ENCODE measurements at places on chromosomes 6 and 20.

GRCh38 chr6:85669735-85670194 is 27.1 kb upstream of the SYNCRIP start:
- DNase-seq: no peak

- DNase-seq: no peak
Measured at GRCh38 chr20:14700639-14700960, 363.2 kb upstream of the FLRT3 start.

GRCh38 chr6:11714116-11714797 is 64.3 kb downstream of the ADTRP start:
- no peak for DNase-seq

DNA sequence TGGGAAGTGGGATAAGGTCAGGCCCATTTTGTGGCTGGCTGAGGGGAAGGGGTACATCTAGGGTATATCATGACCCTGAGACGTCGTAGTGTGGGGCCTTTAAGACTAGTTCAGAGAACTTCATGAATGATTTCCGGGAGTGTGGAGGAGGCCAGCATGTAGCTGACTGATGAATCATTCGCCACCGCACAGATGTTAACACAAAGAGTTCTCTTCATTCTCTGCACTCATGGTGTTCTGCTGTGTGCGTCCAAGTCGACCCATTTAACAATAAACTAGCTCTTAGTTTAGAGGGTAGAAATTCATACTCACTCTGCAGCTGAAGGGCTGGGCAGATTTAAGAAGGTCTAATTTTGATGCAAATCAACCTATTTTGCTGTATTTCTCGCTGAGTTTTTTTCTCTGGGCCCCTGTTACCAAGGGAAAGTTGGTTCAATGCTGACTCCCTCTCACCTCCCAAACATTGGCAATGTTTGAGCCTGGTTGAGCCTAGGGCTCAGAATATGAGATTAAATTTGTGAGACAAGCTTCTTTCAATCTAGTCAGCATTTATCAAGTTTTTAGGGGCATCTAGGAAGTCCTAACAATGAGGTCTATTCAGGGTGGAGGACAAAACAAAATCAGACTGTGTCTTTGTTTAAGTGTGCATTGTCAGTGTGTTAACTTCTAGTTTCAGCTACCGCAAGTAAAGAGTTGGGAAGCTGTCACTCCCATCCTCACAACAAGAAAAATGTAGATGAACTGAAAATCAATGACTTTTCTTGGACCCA is 106.8 kb upstream of the CBLN4 start:
- DNase-seq: no peak

DNA sequence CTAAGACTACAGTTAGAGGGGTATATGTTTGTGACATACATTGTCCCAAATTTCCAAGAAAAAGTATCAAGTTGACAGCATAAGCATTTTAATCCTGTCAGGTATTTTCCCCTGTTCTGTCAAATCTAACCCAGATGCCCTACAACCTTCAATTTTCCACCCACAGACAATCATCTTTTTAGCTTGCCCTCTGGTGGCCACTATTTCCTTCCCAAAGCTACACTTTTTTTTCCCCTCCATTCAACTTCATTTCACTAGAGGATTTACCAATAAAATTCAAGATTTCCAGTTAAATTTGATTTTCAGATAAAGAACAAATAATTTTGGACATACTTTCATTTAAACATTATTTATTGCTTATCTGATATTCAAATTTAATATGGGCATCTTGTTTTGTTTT is 286.6 kb downstream of the TENT5A start:
- peak; percentile 4 for DNase-seq

DNA sequence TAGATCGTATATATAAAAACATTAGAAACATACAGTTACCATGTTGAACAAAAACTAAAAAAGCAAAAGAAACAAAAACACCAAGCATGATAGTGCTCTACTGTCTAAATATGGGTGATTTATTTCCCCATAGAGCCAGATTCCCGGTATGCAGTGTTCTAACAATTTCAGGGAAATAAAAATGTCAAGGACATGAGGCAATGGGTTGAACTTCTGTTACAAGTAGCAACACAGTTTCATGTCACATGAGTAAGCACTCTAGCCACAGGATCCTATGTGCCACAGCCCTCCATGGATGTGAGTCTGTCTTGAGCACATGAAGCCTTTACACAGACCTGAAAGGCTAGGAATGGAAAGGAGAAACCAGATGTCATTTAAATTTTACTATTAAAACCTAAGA is 96.0 kb downstream of the MAP3K5 start:
- no peak for DNase-seq

GRCh38 chr20:20638878-20639277 is 73.6 kb downstream of the RALGAPA2 start:
- peak; percentile 7 for DNase-seq

DNA sequence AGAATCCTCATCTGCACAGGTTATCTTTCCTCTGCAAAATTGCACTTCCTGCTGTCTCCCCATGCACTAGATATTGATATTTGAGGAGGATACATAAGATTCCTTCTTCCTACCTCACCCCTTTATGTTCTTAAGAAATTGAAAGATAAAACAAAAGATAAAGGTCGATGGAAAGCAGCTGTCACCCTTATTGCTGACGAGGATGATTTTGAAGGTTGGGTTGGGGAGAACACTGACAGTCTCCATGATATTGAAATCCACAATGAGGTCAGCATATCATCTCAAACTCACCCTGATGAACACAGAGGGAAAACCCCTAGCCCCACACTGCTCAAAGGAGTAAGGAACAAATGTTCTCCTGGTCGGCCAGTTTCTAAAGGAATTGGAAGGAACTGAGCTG is 110.6 kb upstream of the FUT9 start:
- DNase-seq: no peak

- DNase-seq: no peak
Measured at GRCh38 chr6:153045271-153045670, 42.8 kb upstream of the MTRF1L start.

- DNase-seq: no peak
Measured at GRCh38 chr6:43964659-43965570, 162.3 kb downstream of the MRPL14 start.

DNA sequence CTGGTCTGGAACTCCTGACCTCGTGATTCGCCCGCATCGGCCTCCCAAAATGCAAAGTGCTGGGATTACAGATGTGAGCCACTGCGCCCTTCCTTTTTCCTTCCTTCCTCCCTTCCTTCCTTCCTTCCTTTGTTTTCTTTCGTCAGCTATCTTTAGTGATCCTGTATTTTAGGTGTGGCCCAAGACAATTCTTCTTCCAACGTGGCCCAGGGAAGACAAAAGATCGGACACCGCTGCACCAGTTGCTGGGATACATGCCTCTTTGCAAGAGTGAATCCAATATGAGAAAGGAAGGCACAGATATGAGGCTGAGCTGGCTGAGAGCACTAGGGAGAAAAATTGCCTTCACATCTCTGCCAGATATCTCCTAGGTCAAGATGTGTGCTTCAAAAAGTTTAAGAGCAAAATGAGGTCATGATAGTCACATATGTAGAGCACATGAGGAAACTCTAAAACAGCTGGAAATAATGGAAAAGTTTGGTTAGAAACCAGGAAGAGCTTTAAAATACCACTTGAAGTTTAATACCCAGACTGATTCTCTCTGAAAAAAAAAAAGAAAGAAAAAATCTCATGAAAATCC is 41.8 kb downstream of the OR2B2 start:
- DNase-seq: peak; percentile 70

GRCh38 chr6:20119485-20119884 is 92.8 kb downstream of the MBOAT1 start:
- DNase-seq: no peak

DNA sequence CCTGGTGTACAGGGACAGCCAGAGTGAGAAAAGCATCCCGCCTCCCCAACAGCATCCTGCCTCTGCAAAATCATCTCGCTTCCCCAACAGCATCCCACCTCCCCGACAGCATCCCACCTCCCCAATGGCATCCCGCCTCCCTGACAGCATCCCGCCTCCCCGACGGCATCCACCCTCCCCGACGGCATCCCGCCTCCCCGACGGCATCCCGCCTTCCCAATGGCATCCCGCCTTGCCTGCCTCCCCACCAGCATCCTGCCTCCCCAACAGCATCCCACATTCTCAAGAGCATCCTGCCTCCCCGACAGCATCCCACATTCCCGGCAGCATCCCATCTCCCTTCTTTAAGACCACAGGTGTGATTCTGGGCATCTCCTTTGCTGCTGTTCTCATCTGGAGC is 46.0 kb upstream of the NXT1 start:
- no peak for DNase-seq

GRCh38 chr6:121344539-121344938 is 10.3 kb upstream of the TBC1D32 start:
- DNase-seq: peak; percentile 53

GRCh38 chr20:47093320-47093966 is 198.8 kb downstream of the EYA2 start:
- DNase-seq: no peak

DNA sequence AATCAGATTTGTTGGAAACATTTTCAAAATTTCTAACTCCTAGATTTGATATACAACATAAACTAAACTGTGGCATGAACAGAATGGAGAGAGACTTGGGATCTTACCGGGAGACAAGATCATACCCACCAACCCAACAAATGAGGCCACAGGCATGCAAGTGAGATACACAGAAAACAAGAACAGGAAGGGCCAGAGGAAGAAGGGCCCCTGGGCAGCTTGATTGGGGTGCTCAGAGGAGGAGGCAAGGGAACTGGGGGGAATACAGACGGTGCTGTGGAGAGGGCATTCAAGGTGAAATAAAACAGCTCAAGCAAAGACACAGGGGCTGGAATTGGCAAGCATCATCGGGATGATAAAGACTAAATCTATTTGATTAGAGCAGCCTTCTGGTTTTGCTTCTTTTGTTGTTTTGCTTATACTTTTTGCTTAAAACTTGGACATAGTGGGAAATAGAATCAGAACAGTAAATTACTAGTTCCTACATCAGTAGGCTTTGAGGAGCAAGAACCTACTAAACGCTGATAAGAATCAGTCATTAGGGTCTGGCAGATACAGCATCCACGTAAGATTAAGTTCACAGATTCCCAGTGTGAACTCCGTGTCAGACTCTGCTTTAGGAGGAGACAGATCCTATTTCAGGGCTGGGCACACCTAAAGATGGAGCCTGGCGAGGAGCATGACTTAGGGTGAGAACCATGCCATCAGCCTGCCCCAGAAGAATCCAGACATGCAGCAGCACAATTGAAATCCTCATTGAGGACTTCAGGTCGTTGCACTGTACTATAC is 3.5 kb upstream of the RAMACL start:
- no peak for DNase-seq

DNA sequence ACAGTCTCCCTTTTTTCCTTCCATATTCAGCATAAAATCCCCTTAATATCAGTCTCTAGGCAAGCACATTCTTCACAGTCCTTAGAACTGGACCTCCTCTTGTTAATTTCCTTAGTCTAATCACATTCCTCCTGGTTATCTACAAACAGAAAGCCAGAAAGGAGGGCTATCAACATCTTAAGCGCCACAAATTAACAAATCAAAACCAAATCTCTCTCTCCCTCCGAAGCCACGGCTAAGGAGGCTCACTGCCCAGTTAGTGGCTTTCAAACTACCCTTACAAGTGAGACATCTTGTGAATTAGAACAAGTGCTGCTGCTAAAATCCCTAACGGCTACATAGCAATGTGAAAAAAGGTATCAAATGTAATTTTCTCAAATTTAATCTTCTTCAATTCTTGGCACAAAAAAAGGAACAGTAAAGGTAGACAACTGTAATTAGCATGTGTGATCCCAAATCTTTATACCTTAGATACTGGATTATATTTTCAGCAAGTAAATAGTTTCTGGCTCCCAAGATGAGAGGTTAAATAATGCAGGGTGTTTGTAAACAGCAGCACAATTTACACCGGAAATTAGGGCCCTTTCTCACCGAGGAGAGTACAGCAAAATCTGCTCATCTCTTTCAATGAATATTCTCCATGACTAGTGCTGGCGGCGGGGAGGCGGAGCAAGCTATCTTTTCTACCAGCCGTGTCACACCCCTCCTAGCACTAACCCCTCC is 1.4 kb upstream of the TRIM39 start:
- DNase-seq: peak; percentile 82

GRCh38 chr6:143251288-143251687 is 190.6 kb downstream of the AIG1 start:
- DNase-seq: no peak

- no peak for DNase-seq
Measured at GRCh38 chr6:39688494-39688893, 36.7 kb downstream of the KIF6 start.

GRCh38 chr20:50522053-50522674 is 12.0 kb downstream of the PTPN1 start:
- DNase-seq: peak; percentile 62

- DNase-seq: no peak
Measured at GRCh38 chr20:38782275-38782674, 23.2 kb upstream of the PPP1R16B start.

GRCh38 chr6:56866917-56867522 is 87.9 kb upstream of the BEND6 start:
- no peak for DNase-seq

GRCh38 chr6:48213076-48213788 is 102.2 kb upstream of the PTCHD4 start:
- DNase-seq: no peak

- peak; percentile 35 for DNase-seq
Measured at GRCh38 chr20:380763-381580, 412 bp downstream of the TRIB3 start.

- no peak for DNase-seq
Measured at GRCh38 chr6:30447237-30447636, 42.1 kb upstream of the HLA-E start.

DNA sequence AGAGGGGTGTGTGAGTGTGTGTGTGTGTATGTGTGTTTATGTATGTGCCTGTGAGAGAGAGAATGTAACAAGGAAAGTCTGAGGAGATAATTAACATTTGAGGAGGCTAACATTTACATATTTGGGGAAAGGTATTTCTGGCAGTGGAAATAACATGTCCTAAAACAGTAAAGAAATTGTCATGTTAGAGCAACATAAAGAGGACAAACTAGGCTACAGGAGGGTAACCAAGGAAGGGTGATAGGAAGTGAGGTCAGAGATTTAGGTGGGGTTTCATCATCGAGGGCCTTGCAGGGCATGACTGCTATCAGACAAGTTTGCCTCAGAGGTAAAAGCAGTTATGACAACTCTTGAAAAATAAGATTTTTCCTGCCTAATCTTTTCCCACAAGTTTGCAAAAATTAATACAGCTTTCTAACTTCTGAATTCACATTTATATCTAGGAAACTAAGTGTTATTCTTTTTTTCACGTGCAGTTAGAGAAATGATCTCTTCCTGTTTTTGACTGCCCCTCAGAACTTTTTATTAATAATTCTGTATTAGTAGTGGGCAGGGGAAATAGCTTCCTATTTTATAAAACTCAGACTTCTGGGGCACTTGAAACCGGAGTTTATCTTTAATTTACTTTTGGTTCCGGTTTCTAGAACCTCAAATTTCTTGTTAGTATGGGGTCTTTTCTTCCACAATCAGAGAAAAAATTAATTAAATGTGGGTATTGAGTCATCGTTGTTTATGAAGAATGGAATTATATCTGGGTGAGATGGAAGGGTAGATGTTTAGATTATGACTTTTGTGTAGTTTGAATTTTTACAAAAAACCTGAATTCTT is 30.5 kb upstream of the RHAG start:
- DNase-seq: peak; percentile 62

- DNase-seq: no peak
Measured at GRCh38 chr6:147717991-147718390, 209.5 kb downstream of the SAMD5 start.

Data from hematopoietic multipotent progenitor cell treated with erythropoietin and hydrocortisone succinate and interleukin-3 and kit ligand, for 8 days (in vitro differentiated cells).